AG04450 (cell line): ENCODE measurements at places on chromosomes 16 and 17. TPM values are rescaled to one million over a fixed set of nuclear protein-coding genes. Genes with fewer than 3 reads are reported as not detected.

The CHST5 gene
- not detected in 2 replicates for polyA plus RNA-seq

The CPHXL2 gene
- not detected in 2 replicates for polyA plus RNA-seq

The ACAP1 gene
- polyA plus RNA-seq, result 0.35 and 0.74 TPM in 2 replicates

The ITGA3 gene
- polyA plus RNA-seq, result 39.9 and 62.4 TPM in 2 replicates

The MYH8 gene
- polyA plus RNA-seq, result not detected in 2 replicates

The CANT1 gene
- 61.6 and 65.5 TPM in 2 replicates for polyA plus RNA-seq

GRCh38 chr16:85142771-85143211, 30.5 kb upstream of the CIBAR2 start:
- no peak for DNase-seq

DNA sequence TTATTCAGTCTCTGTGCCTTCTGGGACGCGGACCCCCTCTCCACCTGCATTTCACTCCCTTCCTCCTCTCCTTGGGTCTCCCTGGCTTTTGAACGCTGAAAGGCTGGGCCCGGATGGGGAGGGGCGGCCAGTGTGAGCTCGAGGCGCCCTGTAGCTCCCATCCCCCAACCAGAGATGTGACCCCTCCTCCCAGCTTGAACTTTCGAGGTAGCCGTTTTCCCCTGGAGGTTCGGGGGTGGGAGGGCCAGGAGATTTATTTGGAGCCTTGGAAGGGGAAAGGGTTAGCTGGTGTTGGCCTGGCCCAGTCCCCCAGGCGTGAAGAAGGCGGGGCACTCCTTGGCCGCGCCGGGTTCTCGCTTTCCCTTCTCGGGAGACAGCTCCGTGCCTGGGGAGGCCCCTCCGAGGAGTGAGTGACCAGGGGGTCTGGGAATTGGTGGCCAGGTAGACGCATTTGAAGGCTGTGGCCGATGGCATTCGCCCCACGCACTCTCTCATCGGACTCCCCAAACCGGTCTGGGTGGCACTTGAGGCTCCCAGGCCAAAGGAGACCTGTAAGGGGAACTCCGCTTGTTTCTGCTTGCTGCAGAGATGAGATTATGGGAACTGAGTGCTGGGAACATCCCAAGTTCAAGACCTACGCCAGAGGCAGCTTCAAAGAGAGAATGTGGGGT, 942 bp downstream of the LDAF1 start:
- no peak for DNase-seq

DNA sequence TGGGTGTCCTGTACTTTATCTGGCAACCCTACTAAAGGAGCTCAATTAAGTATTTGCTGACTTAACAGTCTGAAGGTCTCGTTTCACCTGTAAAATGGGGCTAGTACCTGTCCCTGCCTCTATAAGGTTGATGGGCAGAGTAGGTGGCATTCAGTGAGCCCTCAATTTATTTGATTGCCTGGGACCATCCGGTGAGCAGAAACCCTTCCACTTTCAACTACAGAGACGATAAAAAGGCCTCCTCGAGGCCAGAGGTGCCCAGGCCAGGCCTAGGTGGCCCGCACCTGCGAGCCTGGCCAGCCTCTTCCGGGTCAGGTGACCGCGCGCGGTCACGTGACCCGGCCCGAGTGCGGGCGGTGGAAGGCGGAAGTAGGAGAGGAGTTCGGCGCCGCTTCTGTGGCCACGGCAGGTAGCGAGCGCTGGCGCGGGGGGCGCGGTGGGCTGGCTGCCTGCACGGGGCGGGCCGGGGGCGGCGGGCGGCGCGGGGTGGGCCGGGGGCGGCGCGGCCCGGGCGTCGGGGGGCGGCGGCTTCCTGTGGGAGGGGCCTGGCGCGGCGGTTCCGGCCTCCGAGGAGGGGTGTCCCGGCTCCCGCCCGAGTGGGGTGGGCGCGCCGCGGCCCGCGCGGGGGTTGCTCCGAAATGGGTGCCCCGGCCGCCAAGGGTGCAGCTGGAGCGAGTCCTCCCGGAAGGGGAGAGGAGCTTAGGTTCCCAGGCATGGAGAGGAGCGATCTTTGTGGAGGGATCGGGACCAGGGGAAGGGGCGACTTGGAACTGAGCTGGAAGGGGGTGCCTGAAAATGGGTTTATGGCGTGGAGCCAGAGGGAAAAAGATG, at the start of gene WWP2:
Gene WWP2, plus strand, starts transcription at position 350 of the 831 bp plus-strand sequence. CDS start 24,679 bp downstream, outside the sequence.
- peak; percentile 16 for DNase-seq

- DNase-seq, result no peak
Measured at GRCh38 chr17:8862213-8863056, 5.0 kb downstream of the PIK3R6 start.

DNA sequence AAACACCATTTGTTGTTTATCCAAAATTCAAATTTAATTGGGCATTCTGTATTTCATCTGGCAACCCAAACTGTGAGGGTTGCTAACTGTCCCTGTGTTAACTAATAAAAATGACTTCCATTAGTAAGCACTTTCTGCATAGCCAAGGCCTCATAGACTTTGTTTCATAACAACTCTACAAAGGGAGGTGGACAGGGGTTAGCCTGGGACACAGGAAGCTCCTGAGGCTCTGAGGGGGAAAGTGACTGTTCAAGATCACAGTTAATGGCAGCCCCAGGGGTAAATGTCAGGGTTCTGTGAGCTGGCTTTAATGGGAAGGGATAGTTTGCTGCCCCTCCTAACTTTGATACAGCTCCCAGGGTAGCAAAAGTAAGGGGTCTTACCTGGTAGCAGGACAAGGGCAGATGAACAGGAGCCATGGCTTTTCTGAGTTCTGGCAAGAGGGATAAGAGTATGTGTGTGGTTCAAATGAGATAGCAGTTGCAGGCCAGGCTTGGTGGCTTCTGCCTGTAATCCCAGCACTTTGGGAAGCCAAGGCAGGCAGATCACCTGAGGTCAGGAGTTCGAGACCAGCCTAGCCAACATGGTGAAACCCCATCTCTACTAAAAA, 2.2 kb downstream of the HEATR9 start:
- DNase-seq, result no peak

DNA sequence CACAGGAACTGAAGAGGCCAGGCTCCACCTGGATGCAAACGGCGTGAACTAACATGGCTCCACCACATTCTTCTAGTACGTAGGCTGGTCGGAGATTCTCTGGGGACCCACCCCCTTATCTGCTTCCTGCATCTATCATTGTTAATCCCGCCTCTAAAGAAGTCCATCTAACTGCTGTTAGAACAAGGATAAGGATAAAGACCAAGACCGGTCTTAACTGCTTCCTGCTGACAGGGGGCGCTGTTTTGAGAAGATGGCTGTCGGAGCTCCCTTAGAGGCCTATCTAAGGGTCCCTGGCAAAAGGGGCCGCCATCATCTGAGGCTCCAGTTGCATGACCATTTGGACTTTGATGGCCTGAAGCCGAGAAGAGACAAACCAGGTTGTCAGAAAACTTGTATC, 25.8 kb upstream of the TNFSF12 start:
- no peak for DNase-seq

DNA sequence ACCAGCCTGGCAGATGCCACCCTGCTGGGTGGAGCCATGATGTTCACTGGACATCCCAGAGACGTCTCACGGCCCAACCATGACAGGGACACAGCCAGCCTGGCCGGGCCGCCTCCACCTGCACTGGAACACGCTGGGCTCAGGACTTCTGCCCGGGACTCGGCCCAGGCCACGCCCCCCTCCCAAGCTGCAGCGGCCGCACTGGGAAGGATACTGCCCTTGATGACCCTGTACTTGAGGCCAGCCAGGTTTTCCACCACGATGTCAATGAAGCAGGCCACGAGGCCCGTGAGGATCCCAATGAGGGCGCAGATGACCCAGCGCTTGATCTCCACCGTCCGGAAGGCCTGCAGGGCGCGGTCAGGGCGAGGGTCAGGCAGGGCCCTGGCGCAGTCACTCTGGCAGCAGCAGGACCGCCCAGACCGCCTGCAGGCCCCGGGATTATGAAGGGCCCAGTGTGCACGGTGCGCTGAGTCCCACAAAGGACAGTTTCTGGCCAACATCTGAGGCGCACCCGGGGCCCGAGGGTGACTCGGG, 14.2 kb downstream of the CLCN7 start:
- no peak for DNase-seq

DNA sequence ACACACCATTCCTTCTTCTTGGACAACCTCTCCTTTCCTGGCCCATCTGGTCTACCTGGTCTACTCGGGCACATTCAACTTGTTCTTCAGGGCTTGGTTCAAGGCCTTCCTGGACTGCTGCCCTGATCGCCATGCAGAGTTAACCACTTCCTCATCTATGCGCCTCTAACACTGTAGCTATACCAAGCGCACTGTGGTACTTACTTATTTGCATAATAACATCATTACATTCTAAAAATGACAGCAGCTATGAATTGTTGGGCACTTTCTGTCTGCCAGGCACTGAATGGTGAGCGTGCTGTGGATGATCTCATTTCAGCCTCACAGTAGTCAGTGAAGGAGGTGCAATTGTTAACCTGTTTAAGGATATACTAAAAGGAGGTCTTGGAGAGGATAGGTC, 66.9 kb upstream of the SDK2 start:
- no peak for DNase-seq

DNA sequence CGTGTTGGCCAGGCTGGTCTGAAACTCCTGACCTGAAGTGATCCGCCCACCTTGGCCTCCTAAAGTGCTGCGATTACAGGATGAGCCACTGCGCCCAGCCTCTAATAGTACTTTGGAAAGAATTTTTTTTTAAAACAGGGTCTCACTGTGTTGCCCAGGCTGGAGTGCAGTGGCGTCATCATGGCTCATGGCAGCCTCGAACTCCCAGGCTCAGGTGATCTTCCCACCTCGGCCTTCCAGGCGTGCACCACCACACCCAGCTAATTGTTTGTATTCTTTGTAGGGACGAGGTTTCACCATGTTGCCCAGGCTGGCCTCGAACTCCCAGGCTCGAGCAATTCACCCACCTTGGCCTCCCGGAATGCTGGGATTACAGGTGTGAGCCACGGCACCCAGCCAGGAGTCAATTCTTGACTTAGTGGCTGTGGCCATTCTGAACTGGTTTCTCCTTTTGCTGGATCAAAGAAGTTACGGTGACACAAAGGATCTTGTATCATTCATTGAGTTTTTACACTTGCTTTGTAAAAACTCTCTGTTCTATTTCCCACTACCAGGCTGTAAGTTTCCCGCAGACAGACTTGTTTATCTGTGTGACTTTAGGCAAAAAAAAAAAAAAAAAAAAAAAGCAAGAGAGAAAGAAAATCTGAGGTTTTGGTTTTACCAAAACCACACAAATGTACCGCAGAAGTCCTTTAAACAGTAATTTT, 12.7 kb upstream of the COTL1 start:
- no peak for DNase-seq

- DNase-seq, result no peak
Measured at GRCh38 chr17:78448356-78448993, 70.0 kb downstream of the PGS1 start.

DNA sequence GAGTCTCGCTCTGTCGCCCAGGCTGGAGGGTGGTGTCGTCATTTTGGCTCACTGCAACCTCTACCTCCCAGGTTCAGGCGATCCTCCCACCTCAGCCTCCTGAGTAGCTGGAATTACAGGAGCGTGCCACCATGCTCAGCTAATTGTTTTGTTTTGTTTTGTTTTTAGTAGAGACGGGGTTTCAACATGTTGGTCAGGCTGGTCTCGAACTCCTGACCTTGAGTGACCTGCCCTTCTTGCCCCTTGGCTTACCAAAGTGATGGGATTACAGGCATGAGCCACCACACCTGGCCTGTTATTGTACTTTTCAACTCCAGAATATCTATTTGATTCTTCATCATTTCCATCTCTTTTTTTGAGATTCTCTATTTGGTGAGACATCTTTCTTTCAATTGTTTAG, 9.0 kb upstream of the ADORA2B start:
- no peak for DNase-seq

- DNase-seq, result no peak
Measured at GRCh38 chr17:21174186-21174585, 39.8 kb downstream of the TMEM11 start.

- DNase-seq, result no peak
Measured at GRCh38 chr17:62720126-62720850, 87.8 kb downstream of the MARCHF10 start.
